ENCODE measurements at places on chromosomes 12 and 14. TPM values are rescaled to one million over a fixed set of nuclear protein-coding genes. Genes with fewer than 3 reads are reported as not detected.

PGAM5 gene
- 70.1 TPM for total RNA-seq

GRCh38 chr14:51873221-51873893, 12.9 kb downstream of the GNG2 start:
- DNase-seq: peak; percentile 62

LALBA gene
- not detected for total RNA-seq

DNA sequence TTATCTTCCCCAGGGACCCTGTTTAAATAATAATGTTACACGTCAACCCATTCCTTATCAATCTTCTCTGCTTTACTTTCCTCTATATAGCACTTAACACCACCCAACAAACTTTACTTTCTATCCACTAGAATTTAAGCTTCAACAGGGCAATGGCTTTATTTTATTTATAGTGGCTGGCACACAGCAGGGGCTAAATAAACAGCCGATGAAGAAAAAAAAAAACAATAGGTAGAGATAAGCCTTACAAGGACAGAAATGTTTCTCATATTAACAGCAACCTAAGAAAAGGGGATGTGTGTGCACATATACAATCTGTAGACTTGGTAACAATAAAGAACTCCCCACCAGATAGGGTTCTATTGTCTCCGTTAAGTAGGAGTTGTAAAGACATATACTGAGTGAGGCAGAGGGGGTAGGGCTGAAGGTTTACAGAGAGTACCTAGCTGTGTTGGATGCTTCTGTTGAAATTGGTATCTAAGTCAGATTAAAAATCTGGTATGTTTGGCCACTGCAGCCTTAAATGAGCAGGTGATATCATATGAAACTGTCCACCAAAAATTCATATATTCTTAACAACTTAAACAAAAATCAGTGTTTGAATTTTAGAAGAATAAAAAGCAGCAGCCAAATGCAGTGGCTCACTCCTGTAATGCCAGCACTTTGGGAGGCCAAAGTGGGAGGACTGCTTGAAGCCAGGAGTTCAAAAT, 24.7 kb upstream of the AP4S1 start:
- DNase-seq: no peak

LMNTD1 gene
- not detected for total RNA-seq

DNA sequence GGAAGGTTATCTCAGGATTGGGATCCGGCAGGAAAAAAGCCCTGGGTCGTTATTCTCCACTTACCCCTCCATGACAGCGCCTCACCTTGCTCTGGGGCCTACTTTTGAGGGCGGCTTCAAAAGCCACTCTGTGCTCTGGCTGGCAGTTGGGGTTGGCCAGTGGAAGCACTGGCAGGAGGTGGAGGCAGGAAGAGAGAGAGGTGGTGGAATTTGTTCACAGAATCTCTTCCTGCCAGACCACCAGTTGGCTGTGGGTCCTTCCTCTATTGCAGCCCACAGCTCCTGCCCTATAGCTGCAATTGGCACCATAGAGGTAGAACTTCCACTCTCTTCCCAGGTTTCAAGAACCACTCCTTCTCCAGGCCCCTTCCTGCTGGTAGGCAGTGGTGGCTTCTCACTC, 32.7 kb upstream of the SDR39U1 start:
- DNase-seq: no peak

IFNG-AS1 gene
- total RNA-seq: not detected

HOXC12 gene
- not detected for total RNA-seq

GRCh38 chr12:21973221-21973620, 32.0 kb upstream of the ABCC9 start:
- no peak for DNase-seq

All from activated CD8-positive, alpha-beta memory T cell treated with anti-CD3 and anti-CD28 coated beads, Interleukin-2, amount 10 ng/mL, durations not matched to agents 7 days and 5 days (primary cell).